ENCODE measurements at places on chromosomes 5 and 9.

- DNase-seq, result no peak
Measured at GRCh38 chr5:121053055-121053985, 589.2 kb downstream of the PRR16 start.

- no peak for DNase-seq
Measured at GRCh38 chr9:72193478-72193881, 44.2 kb downstream of the GDA start.

DNA sequence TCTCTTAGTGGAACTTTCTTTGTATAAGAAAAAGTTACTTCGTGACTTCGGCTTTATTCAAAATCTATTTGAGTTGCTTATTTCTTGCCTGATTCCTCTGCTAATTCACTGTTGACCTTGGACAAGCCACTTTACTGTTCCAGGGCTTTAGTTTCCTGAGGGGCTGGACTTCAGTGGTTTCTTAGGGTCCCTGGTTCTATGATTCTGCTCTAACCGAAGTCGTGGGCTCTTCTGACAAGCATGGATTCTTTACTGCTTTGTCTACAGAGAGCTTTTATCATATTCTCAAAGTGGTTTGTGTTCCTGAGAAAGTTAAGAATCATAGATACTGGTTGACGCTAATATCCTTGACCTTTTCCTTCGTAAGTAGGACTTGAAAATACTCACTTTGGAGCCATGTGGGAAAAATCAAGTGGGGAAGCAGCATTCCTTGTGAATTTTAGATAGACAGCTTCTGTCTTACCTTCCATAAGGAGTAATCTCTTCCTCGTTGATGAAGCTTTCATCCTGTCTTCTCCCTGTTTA, 21.1 kb downstream of the EXOSC2 start:
- no peak for DNase-seq

DNA sequence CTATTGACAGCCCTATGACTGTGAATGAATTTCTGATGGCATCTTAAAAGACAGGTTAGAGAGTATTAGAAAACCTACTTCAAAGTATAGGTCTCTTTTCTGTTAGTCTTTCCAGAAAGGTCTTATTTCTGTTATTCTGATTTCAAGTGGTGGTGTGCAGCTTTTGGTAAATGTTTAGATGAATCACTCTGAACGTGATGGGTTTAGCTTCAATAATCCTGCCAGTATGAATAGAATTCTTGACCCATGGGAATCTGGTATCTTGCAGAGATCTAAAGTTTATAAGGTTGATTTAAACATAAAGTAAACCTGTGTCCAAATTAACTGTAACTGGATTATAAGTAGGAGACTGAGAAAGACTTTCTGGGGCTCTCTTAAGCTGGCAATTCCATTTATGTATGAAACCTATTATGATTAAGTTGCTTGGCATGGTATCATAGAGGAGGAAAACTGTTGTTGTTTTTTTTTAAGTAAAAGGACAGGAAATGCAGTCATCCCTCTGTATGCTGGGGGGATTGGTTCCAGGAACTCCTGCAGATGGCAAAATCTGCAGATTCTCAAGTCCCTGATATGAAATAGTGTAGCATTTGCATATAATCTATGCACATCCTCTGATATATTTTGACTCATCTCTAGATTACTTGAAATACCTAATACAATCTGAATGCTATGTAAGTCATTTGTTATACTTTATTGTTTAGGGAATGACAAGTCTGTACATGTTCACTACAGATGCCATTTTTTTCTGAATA, 77.0 kb upstream of the ADAMTS19 start:
- peak; percentile 35 for DNase-seq

GRCh38 chr5:68465934-68466551, 250.5 kb downstream of the PIK3R1 start:
- DNase-seq, result no peak

GRCh38 chr5:64163746-64164145, 1.9 kb upstream of the RNF180 start:
- DNase-seq, result no peak

GRCh38 chr5:129073111-129073510, 21.4 kb upstream of the ISOC1 start:
- no peak for DNase-seq

GRCh38 chr5:154446195-154447088, 645 bp downstream of the SAP30L start:
- DNase-seq, result peak; percentile 57

DNA sequence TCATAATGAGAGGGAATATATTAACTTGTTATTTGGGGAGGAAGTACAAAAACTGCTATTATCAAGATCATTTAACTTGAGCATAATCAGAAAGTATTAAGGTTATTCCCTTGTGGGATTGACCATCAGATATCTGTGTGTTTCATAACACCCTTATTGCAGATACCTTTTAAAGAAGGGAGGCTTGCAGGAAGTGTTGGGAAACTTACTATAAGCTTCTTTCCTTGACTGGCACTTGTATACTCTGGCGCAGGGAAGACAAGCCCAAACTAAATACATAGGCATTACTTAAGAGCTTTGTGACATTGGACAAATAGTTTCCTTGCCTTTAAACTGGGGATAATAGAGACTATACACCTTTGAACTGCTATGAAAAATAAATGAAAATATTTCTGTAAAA, 50.9 kb downstream of the PIK3R1 start:
- no peak for DNase-seq

DNA sequence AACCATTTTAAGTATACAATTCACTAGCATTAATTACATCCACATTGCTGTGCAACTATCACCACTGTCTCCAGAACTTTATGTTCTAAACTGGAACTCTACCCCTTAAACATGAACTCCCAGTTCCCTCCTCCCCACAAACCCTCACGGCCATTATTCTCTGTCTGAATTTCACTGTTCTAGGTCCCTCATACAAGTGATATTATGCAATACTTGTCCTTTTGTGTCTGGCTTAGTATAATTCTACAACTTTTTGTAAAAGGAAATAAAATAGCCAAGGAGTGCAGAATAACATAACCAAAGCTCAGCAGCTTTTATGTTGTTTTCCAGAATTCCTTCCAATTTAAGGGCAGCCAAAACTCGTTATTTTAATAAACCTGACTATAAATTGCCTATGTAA, 53.2 kb downstream of the NAA35 start:
- no peak for DNase-seq

GRCh38 chr9:36847781-36848673, 186.0 kb downstream of the PAX5 start:
- DNase-seq, result no peak

DNA sequence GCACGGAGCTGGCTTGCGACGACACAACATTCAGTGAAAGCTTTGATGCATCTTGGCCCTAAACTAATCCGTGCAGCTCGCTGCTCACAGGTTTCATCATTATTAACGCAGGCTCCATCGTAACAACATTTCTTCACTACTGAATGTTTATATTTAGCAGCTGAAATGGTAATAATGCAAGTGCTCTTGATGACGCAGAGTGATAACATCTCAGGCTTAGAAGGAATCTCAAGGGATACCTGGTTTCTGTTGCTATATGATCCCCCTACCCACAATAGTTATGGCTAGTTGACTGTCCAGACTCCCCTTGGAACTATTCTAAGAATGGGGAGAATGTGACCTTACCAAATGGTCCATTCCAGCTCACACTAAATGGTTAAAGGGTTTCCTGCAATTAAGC, 36.2 kb downstream of the C5 start:
- DNase-seq, result no peak

DNA sequence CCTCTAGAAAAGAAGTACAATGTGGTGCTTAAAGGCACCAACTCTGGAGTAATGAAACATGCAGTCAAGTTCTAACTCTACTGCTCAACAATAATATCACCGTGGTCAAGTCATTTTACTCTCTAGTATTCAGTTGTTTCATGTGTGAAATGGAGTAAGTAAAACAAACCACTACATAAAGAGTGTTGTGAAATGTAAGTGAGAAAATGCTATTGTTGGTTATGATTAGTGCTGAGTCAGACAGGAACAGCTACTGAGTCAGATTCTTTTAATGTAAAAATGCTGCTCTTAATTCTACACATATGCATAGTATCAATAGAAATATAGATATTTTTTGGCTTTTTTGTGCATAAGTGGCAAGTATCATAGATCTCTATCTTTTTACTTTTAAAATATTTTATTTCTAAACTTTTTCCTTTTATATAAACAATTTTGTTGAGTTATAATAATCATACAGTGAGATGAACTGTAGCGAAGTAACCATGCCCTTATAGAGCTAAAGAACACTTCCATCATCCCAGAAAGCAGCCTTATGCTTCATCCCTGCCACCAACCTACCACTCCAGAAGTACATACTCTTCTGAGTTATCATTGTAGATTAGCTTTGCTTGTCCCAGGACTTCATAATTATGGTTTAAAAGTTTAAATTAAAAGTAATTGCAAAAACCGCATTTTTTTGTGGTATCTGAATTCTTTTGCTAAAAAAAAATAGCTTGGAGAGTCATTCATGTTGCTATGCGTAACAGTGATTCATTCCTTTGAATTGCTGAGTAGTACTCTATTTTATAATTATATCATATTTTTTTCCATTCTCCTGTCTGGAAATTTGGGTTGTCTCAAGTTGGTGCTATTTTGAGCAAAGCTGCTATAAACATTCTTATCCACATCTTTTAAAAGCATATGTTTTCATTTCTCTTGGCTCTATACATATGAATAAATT, 548.2 kb upstream of the CLINT1 start:
- peak; percentile 87 for DNase-seq

DNA sequence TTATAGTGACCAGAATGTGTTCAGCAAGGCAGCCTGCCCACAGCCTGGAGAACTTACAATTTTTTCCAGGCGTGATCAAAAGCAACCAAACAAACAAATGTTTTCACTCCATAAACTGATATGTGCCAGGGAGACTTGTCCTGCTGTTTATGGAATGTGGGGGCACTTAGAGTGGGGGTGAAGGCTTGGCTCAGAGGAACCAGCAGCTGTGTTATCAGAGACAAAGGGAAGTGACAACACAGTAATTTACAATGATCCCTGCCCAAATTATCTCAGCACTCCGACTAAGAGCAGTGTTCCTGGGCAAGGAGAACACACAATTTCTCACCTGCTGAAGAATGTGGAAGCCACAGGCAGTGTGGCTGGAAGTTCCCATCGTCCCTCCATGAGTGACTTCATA, 429.1 kb upstream of the IRX4 start:
- no peak for DNase-seq

DNA sequence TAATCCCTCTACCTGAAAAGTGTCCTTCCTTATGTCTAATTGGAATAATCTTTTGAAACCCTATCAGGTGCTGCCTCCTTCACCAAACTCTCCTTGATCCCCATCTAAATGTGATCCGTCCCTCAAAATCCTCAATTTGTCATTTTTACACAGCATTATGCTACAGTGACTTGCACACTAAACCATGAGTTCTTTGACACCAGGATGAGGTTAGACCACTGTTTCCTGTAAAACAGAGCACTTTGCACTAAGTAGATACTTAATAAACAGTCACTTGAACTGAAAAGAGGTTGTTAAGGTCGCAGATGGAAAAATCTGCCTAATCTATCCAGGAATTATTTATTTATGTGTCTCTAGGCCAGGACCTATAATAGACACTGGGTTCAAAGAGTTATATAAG, 44.2 kb upstream of the TLX3 start:
- no peak for DNase-seq

GRCh38 chr9:131013771-131014676, 5.0 kb downstream of the LAMC3 start:
- DNase-seq, result no peak

GRCh38 chr5:50929174-50929573, 262.7 kb downstream of the PARP8 start:
- no peak for DNase-seq

DNA sequence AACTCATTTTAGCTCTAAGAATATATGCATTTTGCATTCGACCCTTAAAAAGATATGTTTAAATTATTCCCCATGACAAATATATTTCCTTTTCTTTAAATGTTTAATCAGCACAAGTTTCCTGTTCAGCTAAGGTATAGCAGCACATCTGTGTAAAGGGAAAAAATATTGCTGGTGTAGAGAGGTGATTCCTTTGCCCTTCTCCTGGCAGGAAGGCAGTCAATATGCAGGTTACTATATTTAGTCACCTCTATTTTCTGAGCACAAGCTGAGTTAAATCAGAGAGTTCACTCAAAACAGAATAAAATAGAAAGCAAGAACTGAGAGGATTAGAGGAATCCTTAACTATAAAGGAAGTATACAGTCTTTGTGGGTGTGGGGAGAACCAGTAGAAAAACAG, 274.4 kb upstream of the PCSK5 start:
- DNase-seq, result no peak

DNA sequence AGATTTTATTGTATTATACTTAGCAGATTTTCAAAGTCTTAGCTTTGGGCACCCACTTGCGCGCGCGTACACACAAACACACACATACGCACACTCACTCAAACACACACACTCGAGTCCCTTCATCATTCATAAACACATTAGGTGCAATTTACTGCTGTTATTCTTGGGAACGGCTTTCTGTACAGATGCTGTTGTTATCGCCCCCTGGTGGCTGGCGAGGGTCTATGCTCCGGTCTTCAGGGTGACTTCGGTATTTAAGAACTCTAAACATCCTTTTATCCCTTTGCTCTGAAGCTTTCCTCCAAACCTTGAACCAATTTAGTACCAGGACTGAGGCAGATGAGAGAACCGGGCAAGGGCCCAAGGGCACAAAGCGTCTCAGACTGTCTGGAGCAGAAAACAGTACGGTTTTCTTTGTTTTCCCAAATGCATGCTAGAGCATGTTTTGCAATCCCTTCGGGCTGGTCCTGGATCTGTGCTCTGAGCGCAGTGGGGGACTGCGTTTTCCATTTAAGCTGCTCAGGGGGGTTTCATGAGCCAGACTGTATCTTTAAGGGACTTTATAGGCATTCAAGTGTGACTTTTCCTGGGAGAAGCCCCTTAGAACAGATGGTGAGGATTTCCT, 1.7 kb upstream of the SLIT3 start:
- peak; percentile 47 for DNase-seq

GRCh38 chr5:133749331-133749985, 137.1 kb upstream of the FSTL4 start:
- DNase-seq, result no peak

GRCh38 chr5:16081376-16081955, 98.1 kb downstream of the MARCHF11 start:
- DNase-seq, result no peak

Data from HT1080 (cell line).